CD4-positive, alpha-beta T cell treated with Interferon gamma for 1 hour (primary cell): ENCODE measurements at places on chromosomes 12 and 14.

- DNase-seq, result no peak
These were observed 512.6 kb downstream of the RERGL start for GRCh38 chr12:17577405-17577804.

GRCh38 chr14:91167380-91167770 lies 53.5 kb downstream of the DGLUCY start:
- no peak for DNase-seq

- DNase-seq, result no peak
These were observed 127.2 kb upstream of the LHX5 start for GRCh38 chr12:113598815-113599406.

- no peak for DNase-seq
These were observed 123.0 kb downstream of the ARID2 start for GRCh38 chr12:45852508-45852907.

- no peak for DNase-seq
These were observed 20.1 kb upstream of the CRADD start for GRCh38 chr12:93657071-93657470.

- no peak for DNase-seq
These were observed 150.4 kb downstream of the KSR2 start for GRCh38 chr12:117818400-117818799.

GRCh38 chr12:53804429-53804828 lies 52.6 kb upstream of the CISTR start:
- DNase-seq, result no peak

DNA sequence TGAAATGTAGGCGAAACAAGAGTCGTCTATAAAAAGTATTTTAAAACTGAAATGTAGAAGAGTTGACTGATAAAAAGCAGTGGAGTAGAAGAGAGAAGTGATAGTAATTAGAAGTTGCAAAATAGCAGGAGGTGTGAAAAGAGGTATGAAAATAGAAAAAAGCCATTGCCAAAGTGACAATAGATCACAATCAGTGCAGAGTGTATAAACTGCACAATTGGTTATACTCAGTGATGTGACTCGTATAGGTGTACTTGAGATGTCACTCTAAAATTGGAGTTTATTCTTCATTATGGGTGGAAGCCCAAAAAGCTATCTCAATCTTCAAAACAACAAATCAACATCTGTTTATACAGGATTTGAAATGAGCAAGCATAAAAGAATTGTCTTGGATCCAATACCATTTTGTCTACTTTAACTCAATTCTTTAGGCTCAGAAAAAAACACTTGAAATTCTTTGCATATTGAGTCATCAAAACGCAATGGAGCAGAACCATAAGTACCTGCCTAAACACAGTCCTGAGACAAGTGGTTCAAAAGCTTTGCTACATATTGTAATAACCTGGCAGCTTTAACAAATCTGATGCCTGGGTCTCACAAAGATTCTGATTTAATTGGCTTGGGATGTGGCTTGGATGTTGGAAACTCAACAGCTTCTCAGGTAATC lies 8.8 kb downstream of the IKBIP start:
- no peak for DNase-seq

DNA sequence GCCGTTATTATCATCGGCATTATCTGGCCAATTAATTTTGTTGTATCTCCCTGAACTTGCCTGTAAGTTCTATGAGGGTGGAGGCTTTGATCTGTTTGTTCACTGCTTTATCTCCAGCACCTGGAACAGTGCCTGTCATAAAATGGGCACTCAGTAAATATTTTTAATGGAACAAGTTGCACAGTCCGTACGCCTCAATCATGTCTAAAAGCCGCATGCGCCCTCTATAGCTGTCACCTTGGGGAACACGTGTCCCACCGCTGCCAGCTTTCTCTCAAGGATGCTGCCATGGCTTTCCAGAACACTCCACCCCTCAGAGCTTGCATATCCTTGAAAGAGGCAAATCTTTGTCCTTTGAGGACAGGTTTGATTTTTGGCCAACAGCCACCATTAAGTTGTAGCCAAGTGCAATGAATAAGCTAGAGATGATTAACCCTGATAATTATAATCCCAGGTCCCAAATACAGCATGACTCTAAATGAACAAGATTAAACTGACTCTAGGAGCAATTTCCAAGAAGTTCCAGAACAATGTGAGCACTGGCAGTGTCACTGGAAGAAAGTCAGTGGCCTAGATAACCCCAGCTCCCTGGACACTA lies 55.1 kb downstream of the ERH start:
- DNase-seq, result no peak

- peak; percentile 41 for DNase-seq
These were observed 2.1 kb upstream of the TEDC1 start for GRCh38 chr14:105488781-105489541.

- peak; percentile 18 for DNase-seq
These were observed 88.8 kb downstream of the ATF7IP start for GRCh38 chr12:14454098-14454907.

DNA sequence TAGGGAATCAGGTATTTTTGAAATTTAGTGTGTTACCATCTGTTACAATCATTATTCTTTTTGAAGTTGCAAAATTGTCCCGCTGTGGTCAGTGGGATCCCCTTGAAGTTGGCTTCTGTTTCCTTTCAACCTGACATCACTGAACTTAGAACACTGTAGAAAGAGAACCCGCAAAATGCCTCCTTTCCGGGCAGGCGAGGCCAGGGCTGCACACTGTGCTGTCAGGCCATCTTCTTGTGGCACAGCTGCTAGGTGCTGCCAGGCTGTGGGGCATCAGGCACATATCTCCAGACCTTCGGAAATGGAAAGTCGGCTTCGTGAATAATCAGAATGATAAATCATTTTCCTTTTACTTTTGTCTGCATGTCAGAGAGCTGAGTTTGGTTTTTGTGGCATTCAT lies 103.5 kb downstream of the GLT1D1 start:
- no peak for DNase-seq

DNA sequence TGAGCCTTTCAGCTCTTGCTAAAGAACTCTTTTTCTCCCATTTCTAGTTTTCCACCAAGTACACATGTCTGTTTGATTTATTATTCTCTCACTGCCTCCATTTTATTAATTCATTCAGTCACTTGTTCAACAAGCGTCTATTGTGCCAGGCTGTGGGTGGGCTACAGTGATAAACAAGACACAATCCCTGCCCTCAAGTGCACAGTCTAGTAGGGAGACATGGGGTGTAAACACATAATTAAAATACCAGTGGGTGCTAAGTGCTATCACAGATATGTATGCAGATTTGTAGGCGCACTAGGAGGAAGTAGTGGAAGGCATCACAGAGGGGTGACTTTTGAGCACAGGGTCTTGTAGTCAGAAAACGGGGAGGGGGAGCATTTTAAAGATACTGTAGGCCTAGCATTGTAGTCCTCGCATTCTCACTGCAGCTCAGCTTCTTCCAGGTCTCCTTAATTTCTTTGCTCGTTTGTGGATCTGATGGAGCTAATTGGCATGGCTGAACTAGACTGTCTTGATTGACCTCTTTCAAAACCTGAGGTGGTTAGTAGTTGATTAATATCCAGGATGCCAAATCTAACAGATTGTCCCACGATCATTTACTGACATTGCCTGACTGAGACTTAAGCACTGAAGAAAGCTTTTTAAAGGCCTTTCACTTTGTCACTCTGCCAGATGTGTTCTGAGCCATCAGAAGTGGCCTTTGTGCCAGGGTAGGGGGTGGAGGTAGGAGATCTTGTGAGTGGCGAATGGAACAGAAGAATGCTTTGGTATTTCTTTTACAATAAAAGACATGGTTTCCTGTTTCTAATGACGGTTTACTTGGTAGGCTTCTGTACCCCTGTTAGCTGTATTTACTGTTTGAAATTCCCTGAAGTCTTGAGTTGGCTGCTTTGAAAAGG lies 116.9 kb downstream of the DIP2B start:
- no peak for DNase-seq

DNA sequence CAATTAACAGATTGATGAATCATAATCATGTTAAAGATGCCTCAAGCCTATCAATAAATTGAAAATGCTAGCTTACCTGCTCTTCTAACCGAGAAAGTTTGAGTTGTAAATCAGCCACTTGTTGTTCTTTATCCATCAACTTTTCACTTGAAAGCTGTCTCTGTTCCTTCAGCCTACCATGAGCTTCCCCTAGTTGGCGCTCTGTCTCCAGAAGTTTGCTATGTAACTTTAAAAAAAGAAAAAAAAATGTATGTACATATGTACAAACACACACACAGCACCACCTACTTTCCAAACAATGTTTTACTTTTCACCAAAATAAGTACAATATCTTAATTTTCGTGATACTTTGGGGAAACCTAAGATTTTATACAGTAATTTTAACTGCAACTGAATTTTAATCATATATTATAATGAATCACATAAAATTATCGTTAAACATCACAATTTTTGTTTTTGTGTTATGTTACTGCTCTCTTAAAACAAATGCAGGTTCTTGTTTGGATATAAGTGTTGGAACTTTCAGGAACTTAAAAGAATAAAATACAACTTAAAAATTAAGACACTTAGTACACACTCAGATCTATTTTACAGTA lies 101.2 kb downstream of the EEA1 start:
- DNase-seq, result peak; percentile 5

- no peak for DNase-seq
These were observed 193.6 kb upstream of the SEL1L start for GRCh38 chr14:81727218-81727617.

- no peak for DNase-seq
These were observed 196.6 kb upstream of the FLRT2 start for GRCh38 chr14:85333313-85333712.

DNA sequence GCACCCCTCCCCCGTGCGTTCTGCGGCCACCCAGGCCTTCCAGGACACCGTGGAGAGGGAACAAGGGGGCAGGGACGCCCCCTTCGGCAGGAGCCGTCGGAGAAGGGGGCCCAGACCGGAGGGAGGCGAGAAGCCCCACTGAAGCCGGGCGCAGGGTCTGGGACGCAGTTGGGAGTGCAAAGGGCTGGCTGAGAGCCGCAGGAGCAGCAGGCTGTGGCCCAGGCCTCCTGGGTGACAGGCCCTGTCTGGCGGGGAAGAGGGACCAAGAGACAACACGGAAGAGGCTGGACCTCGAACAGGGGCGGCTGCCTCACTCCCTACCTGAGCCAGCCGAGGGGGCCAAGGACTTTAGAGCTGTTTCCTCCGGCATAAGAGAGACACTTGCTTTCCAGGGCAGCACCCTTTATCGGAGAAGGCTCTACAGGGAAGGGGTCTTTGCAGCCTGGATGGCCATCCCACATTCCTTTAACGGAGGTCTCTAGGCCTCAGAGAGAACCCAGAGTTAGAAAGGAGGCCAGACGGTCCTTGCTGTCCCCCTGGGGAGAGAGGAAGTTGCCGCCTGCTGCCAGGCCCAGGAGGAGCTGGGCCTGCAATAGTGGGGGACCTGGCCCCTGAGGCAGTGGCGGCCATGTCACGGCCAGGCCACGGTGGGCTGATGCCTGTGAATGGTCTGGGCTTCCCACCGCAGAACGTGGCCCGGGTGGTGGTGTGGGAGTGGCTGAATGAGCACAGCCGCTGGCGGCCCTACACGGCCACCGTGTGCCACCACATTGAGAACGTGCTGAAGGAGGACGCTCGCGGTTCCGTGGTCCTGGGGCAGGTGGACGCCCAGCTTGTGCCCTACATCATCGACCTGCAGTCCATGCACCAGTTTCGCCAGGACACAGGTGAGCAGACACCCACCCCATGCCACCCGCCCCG lies 1.3 kb downstream of the DTX1 start:
- no peak for DNase-seq

DNA sequence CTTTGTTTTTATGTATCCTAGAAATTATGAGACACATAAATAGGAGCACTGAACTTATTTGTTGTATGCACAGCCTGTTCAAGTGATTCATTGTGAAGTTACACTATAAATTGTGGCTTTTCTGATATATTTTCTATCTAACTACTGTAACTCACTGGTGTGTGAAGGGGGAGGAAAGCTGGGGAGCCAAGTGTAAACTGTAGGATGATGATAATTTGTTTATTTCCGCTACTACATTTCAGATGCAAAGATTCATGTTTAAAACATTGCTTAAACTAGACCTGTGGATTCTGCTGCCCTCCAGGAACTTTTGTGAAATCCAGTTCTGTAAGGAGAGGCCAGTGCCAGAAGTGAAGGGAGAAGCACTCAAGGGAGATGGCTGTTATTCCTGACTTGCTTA lies 3.3 kb downstream of the TMTC2 start:
- no peak for DNase-seq

DNA sequence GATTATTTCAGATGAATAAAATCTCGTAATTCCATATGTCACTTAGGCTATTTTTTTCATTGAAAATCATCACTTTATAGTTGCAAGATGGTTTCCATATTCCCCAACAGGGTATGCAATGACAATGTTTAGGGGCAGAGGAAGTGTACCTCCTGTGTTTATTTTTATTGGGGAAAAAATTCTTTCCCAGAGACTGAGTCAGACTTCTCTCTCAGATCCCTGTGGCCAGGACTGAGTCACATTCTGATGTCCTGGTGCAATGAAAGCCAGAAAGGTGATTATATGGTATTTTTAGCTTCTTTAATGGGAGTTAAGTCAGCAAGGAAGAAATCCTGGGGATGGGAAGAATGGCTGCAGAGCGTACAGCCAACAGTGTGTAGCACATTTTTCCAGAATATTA lies 196.9 kb upstream of the ALG10 start:
- DNase-seq, result no peak

DNA sequence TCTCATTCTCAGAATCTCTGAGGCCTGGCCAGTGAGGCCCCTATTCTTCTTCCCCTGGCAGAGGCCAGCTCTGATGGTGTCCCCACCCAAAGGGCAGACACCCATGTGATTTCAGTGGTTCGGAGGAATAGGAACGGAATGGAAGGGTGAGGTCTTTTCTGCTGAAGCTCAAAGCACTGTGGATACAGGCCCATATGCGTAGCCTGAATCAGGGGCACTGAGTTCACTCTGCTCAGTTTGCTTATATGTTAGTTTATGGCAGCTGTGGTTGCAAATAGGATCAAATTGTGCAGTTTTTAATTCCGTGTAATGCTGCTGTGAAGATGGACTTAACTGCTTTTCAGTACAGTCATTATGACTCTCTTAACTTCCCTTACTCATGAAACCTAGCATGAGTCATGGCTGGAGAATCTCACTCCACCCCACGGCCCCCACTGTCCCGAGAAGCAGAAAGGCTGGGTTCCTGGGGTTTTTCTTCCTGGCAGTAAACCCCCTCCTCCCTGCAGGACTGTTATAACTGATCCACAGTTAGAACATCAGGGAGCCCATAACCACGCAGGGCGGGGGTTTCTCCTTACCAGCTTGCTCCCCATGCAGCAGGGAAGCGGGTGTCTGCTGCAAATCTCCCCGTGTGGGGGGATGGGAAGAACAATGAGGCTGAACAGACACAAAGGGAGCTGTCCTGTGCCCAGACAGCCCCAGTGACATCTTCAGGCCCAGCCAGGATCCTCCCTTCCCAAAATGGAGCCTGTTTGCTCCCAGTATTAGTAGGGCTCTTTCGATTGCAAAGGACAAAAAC lies 122.7 kb downstream of the SLC38A6 start:
- peak; percentile 68 for DNase-seq

GRCh38 chr12:111672822-111673381 lies 12.9 kb downstream of the BRAP start:
- no peak for DNase-seq

- DNase-seq, result no peak
These were observed 39.3 kb downstream of the EP400 start for GRCh38 chr12:131989021-131989420.

GRCh38 chr12:59151243-59151642 lies 230.9 kb upstream of the LRIG3 start:
- DNase-seq, result no peak
